Endothelial cell (in vitro differentiated cells): ENCODE measurements at places on chromosomes 4 and X.

GRCh38 chr4:15779809-15780208 lies 1.7 kb downstream of the CD38 start:
- DNase-seq = no peak

DNA sequence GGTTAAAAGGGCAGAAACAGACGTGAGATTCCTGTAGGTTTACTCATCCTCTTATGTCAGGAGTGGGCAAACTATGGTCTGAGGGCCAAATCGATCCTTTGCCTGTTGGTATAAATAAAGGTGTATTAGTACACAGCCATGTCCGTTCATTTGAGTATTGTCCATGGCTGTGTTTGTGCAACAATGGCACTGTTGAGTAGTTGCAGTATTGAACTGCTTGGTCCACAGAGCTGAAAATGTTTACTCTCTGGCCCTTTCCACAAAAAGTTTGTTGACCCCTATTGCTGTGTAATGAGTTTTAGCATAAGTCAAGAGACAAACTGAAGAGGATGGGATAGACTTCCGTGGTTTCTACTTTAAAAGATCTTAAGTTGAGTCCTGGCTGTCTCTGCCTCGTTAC lies 59.0 kb upstream of the MID1 start:
- DNase-seq = no peak

- no peak for DNase-seq
Observed at GRCh38 chr4:122963216-122963615, 40.8 kb upstream of the NUDT6 start.

- DNase-seq = no peak
Observed at GRCh38 chr4:98602270-98602669, 56.1 kb downstream of the TSPAN5 start.
